ENCODE measurements at places on chromosomes 2 and 18. TPM values are rescaled to one million over a fixed set of nuclear protein-coding genes. Genes with fewer than 3 reads are reported as not detected.

Gene COL4A3
- not detected for total RNA-seq

Gene PKDCC
- total RNA-seq, result 12.9 TPM

- no peak for DNase-seq
Measured at GRCh38 chr18:6543330-6543908, 128.7 kb upstream of the L3MBTL4 start.

GRCh38 chr2:69780921-69781320, 39.0 kb downstream of the ANXA4 start:
- no peak for DNase-seq

DNA sequence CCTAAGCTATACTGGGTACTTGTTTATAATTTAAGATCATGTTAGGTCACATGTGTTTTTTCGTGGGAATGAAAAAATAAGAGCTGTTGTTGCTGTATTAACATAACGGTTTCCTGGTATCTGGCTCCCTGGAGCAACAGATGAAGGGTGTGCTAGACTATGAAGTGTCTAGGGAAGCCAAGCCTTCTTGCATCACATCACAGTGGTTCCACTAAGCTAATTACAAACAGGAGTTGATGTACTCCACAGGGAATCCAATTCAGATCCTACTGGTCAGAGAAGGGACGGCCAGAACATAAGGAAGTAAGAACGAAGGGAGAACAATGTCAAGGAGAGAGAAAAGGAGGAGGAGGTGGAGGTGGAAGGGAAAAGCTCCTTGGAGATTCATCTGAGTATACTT, 193.0 kb upstream of the CYP26B1 start:
- no peak for DNase-seq

All from Daoy (cell line).